ENCODE measurements at places on chromosomes 12 and 14. TPM values are rescaled to one million over a fixed set of nuclear protein-coding genes. Genes with fewer than 3 reads are reported as not detected.

DNA sequence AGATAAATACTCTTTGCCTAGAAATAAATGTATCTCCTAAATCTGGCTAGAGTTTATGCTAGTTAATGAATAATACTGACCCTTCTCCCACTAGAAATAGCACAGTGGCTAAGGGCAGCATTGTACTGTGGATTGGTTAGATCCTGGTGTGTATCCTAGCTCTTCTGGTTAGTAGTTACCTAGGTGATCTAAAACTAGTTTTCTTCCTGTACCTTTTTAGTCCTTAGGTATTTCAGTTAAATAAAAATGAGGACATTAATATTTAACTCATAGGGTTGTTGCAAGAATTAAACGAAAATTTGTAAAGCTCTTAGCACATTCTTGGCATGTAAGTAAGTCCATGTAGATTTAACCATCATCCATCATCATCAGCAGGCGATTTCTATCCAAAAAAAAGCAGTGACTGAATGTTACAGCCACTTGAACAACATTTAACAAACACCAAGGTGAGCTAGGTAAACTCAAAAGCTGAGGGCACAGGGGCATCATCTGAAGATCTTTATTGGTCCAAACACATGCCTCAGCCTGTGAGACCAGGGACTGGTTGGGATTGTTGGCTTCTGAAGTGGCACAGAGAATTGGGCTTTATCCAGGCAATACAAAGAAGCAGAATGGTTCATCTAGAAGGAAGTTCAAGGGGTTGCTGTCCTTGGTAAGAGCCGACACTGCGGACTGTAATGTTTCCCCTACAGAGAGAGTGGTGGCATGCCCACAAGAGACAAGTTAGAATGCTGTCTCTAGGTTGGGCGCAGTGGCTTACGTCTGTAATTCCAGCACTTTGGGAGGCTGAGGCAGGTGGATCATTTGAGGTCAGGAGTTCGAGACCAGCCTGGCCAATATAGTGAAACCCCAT is 100.8 kb downstream of the GAS2L3 start:
- H3K36me3 ChIP-seq = no peaks in the 10 kb centered on the region
- DNase-seq = no peak
- H3K4me1 ChIP-seq = no peaks in the 10 kb centered on the region
- H3K4me3 ChIP-seq = no peak overlapping the region

DNA sequence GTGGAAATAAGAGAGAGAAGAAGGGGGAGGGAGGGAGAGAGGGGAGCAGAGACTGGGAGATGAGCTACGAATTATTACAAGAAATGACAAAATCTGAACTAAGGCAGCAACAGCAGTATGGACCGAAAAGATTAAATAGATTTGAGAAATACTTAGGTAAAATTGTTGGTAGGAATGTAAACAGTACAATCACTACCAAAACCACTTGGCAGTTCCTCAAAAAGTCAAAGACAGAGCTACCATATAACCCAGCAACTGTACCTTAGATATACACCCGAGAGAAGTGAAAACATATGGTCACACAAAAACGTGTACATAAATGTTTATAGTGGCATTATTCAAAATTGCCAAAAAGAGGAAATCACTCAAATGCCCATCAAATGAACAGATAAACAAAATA is 14.1 kb downstream of the KRAS start:
- H3K27me3 ChIP-seq = no peaks in the 10 kb centered on the region
- no peak for DNase-seq
- no peak overlapping the region for H3K4me3 ChIP-seq
- no peak overlapping the region for H3K27ac ChIP-seq
- H3K4me1 ChIP-seq = no peaks in the 10 kb centered on the region

DNA sequence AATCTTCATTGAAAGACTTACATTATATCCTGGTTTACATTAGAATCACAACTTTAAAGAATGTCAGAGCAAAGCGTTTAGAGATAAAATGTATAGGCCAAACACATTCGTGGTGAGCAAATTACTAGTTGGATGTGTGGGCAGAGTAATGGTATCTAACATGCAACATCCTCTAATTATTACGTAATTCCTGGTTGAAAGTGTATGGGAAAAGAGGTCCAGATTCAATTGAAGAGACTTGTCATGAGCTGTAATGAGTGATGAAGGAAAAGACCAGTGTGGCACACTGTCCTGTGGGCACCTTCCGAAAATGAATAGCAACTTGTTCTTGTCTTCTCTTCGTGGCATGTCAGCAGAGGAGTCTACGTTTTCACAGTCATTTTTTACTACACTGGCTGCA is 192.8 kb downstream of the LRIG3 start:
- no peaks in the 10 kb centered on the region for H3K4me1 ChIP-seq
- H3K27me3 ChIP-seq = no peaks in the 10 kb centered on the region
- H3K4me3 ChIP-seq = no peak overlapping the region
- H3K36me3 ChIP-seq = no peaks in the 10 kb centered on the region
- H3K27ac ChIP-seq = no peak overlapping the region
- no peak for DNase-seq

DNA sequence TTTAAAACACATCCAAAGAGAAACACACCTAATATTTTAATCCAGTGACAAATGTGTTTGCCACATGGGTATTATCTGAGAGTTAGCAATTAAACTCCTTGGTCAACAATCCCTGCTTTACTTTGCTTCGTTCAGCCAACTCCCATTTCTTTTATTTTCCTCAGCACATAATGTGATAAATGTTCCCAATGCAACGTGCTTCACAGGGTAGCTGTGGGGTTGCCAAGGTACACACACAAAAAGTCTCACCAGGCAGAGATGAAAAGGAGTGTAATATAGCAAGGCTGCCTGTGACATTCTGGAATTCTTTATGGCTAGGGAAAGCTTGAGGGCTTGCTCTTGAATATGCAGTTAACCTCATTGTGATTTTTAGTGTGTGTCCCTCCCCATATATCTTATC is 208.0 kb upstream of the DIO2 start:
- H3K27ac ChIP-seq = no peak overlapping the region
- H3K27me3 ChIP-seq = no peaks in the 10 kb centered on the region
- no peak for DNase-seq
- no peaks in the 10 kb centered on the region for H3K4me1 ChIP-seq
- H3K36me3 ChIP-seq = no peaks in the 10 kb centered on the region

DNA sequence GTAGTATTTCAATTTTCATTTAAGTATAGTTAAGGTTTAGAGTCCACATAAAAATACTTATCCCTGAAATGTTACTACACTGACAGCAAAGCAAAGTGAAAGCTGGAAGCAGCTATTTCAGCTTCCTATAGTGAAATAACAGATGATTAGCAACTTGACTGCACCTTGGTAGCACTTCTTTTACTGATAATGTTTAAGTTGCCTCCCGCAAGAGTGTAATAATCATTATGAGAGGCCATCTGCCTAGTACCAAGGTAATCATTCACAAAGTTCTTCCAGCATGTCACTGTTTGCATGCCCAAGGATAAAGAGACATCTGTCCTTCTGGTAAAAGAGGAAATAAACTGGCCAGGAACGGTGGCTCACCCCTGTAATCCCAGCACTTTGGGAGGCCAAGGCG is 69.8 kb downstream of the LIN7A start:
- H3K36me3 ChIP-seq = no peaks in the 10 kb centered on the region
- H3K27ac ChIP-seq = no peak overlapping the region
- no peak overlapping the region for H3K4me3 ChIP-seq
- H3K4me1 ChIP-seq = no peaks in the 10 kb centered on the region
- DNase-seq = no peak
- no peaks in the 10 kb centered on the region for H3K27me3 ChIP-seq

DNA sequence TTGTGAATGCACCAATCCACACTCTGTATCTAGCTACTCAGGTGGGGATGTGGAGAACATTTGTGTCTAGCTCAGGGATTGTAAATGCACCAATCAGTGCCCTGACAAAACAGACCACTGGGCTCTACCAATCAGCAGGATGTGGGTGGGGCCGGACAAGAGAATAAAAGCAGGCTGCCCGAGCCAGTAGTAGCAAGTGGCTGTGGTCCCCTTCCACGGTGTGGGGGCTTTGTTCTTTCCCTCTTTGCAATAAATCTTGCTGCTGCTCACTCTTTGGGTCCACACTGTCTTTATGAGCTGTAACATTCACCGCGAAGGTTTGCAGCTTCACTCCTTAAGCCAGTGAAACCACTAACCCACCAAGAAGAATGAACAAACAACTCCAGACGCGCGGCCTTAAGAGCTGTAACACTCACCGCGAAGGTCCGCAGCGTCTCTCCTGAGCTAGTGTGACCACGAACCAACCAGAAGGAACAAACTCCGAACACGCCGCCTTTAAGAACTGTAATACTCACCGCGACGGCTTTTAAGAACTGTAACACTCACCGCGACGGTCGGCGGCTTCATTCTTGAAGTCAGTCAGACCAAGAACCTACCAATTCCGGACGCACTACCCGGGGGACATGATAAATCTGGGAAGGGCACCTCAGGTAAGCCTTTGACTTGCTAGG is 4.6 kb upstream of the LDHB start:
- H3K27me3 ChIP-seq = no peaks in the 10 kb centered on the region
- DNase-seq = no peak
- H3K4me3 ChIP-seq = no peak overlapping the region
- H3K36me3 ChIP-seq = no peaks in the 10 kb centered on the region

DNA sequence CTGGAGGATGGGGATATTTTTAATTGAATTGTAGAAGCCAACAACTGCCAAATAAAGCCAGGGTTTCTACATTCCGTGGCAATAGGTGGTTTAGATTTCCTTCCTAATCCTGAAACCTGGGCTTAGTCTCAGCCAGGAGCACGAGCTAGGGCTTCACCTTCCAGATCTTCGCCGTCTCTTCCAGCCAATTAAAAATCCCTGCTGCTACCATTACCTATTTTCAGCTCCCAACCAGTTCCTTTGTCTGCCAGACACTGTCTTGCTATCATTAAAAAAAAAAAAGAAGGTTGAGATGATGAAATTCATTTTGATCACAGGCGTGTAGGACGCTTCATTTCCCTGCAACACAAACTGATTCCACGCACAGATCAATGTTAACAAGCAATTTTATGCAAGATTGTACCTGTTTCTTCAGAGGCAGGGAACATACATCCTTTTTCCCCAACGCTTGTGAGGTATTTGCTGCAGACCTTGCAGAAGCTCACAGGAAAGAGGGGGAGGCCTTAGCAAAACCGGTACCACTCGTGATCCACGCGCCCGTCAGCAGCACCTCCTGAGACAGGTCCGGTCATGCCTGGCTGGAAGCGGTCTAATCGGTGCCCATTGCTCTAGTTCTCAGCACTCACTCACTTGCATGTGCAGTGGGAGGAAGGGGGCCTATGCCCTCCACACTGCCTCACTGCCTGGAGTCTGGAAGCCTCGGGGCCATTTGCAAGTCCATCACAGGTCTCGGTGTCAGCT is 65.1 kb downstream of the SLC6A12 start:
- H3K4me3 ChIP-seq = no peak overlapping the region
- H3K27ac ChIP-seq = no peak overlapping the region
- peaks cover 12% of the 10 kb centered on the region for H3K4me1 ChIP-seq
- no peak for DNase-seq
- H3K27me3 ChIP-seq = no peaks in the 10 kb centered on the region
- no peaks in the 10 kb centered on the region for H3K36me3 ChIP-seq

DNA sequence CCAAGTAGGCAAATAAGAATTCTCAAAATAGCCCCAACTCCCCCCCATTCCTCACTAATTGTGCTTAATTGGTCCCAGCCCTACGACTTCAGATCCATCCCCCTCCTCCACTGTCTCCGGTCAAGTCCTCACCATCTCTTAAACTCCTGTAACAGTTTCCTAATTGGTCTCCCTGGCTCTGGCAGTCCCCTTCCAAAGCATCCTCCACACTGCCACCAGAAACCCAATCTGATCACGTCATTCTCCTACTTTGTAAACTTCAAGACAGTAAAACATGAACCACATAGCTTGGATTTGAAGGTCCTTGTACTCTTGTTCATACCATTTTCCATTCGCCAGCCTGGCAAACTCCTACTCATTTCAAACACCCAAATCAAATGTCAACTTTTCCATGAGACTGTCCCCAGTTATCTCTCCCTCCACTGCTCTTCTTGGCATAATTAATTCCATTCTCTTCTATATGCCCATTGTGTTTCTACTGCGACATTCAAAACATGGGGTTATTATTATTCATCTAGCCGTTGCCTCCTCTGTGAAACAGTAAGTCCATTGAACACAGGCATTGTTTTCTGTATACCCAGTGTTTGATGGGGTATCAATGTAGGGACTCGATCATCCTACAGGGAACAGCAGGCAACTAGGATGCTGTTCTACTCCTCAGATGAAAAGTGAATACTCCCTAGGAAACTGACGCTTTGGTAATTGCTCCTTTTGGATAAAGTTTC is 104.6 kb downstream of the EGLN3 start:
- no peak overlapping the region for H3K4me3 ChIP-seq
- no peaks in the 10 kb centered on the region for H3K27me3 ChIP-seq
- no peak for DNase-seq
- no peak overlapping the region for H3K27ac ChIP-seq
- no peaks in the 10 kb centered on the region for H3K36me3 ChIP-seq

Gene PARPBP
- total RNA-seq = 16.2 TPM

Gene IL22
- total RNA-seq = 0.38 TPM

Gene P2RX2
- 0.66 TPM for total RNA-seq

Gene AREL1
- total RNA-seq = 15.5 TPM

Gene CKB
- total RNA-seq = 8.6 TPM
